Mesenchymal stem cell (in vitro differentiated cells and primary cell): ENCODE measurements at places on chromosomes 4 and X.

- DNase-seq, result no peak
Measured at GRCh38 chr4:7485096-7485495, 50.4 kb upstream of the PSAPL1 start.

- peak; percentile 39 for DNase-seq
Measured at GRCh38 chrX:15849555-15849954, 5.1 kb downstream of the AP1S2 start.

- no peak for DNase-seq
Measured at GRCh38 chrX:12965131-12965940, 9.6 kb upstream of the TMSB4X start.

DNA sequence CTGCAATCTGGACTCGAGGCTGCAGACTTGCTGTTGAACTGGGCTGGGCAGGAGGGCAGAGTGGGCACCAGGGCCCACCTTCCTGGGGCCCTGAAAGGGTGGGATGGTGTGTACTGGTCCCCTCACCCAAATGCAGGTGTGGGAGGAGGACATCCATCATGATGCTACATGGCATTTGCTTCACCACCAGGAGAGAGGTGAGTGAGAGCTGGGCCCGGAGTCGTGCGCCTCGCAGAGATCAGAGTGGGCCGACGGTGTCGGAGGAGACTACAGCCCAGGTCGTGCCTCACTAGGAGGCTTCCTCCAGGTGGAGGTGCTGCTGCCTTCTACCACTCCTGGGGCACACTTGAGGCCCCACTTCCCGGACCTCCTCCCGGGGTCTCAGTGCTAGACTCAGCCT is 50.3 kb downstream of the SCML1 start:
- no peak for DNase-seq

- peak; percentile 73 for DNase-seq
Measured at GRCh38 chr4:182917182-182918043, at the start of gene DCTD. Gene DCTD (minus strand): TSS chr4:182917386. CDS start chr4:182915568, 1,818 bp downstream.

- no peak for DNase-seq
Measured at GRCh38 chrX:74536832-74537371, 77.5 kb downstream of the RLIM start.

- peak; percentile 57 for DNase-seq
Measured at GRCh38 chrX:74420196-74421035, 877 bp upstream of the SLC16A2 start.

DNA sequence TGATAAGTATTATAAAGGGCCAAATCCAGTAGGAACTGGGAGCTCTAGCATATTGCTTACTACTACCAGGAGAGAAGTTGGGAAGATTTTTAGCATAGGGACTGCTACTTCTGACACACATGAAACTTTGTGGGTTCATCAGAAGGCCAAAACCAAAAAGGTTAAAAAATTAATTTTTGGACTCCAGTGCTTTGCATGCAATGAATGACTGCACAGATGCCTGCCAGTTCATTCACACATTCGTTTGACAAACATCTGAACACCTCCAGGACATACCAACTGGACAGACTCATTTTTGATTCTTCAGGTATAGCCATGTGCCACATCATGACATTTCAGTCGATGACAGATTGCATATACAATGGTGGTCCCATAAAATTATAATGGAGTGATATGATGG is 79.8 kb downstream of the MID1IP1 start:
- no peak for DNase-seq

DNA sequence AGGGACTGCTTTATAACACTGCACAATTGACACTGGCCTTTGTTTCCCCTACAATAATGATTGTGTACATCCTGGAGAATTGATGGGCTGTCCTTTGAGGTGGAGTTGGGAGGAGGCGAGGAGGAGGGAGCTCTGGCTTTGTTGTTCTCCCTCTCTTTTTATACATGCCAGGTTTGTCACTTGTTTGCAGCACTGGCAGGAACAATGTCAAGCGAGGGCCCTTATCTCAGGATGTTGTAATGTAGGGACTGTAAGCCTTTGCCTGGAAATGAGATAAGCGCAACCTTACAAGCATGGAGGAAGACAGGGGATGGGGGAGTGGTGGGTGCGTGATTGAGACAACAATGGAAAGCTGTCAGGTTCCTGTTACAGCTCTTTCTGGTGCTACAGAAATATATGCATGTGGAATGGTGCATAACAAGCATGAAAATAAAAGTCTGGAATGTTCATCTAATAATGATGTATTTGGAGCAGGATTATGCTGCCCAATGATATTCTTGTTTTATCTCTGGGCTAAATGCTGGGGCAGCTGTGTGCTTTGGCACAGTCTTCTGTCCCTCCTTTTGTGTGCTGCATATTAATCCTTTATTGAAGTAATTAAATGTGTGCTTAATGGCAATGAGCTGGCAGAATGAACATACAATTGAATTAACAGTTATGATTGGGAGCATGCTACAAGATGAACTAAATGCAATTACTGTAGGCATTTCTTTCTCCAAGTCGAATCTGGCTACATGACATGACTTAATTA is 294.4 kb downstream of the GPAT3 start:
- no peak for DNase-seq

- DNase-seq, result no peak
Measured at GRCh38 chrX:77433001-77433400, 14.2 kb upstream of the FGF16 start.

DNA sequence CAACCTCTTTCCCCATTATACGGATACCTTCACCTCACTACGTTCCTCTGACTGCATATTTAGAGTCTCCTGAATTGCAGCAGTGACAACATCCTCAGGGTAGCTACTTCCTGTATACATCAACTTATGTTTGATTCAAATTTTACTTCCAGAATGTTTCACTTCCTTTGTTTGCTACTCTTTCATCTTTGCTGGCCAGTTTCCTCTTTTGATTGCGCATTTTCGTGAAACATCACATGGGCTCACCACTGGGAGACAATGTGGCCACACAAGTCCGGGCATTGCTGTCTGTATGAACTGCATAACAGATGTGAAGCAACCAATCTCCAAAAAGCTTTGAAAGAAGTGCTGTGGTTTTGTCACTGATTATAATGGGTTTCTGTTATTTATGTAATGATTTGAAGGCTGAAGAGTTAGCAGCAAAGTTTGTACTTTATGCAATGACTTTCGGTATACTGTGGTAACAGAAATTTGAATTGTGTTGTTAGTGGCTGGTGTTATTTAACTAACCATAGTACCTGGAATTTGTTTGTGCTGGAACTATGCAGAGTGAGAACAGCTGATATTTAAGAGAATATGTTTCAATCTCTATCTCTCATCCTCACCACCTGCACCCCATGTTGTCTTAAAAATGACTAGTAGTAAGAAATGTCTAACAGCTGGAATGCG is 7.4 kb downstream of the SNCA start:
- peak; percentile 45 for DNase-seq

DNA sequence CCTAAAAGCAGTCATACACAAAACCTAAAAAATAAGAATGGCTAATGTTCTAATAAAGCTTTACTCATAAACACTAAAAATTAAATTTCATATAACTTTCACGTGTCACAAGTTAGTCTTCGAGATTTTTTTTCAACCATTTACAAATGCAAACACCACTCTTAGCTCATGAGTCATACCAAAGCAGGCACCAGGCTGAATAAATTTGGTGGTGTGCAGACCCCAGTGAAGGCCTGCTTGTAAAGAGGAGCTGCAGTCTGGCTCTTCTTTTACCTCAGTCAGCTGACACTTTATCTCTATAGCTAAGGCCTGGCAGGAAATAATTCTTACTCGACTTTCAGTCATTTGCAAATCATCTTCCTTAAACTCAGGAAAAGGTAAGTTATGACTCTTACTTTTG is 37.4 kb downstream of the CLOCK start:
- DNase-seq, result no peak
